Myocyte (in vitro differentiated cells): ENCODE measurements at places on chromosomes 11 and 22. TPM values are rescaled to one million over a fixed set of nuclear protein-coding genes. Genes with fewer than 3 reads are reported as not detected.

Gene LARGE2
- not detected in 2 replicates for total RNA-seq

Gene UBE2L6
- 31.1 and 36.8 TPM in 2 replicates for total RNA-seq

Gene ADORA2A
- 1.1 and 6.4 TPM in 2 replicates for total RNA-seq

Gene SLC35C1
- total RNA-seq: 6.4 and 6.9 TPM in 2 replicates

Gene CYP2R1
- 7.2 and 8.8 TPM in 2 replicates for total RNA-seq

Gene GNG3
- total RNA-seq: not detected in 2 replicates

Gene SAMM50
- 32.6 and 34.8 TPM in 2 replicates for total RNA-seq

Gene OLFML1
- total RNA-seq: not detected in 2 replicates

Gene FGF3
- not detected in 2 replicates for total RNA-seq

Gene STX3
- total RNA-seq: 18.3 and 19.0 TPM in 2 replicates

Gene LRRC4C
- not detected in 2 replicates for total RNA-seq

Gene OVOL1
- total RNA-seq: not detected in 2 replicates
